Colonic mucosa (tissue), 4 donors: ENCODE measurements at places on chromosomes 1 and 21. TPM values are rescaled to one million over a fixed set of nuclear protein-coding genes. Genes with fewer than 3 reads are reported as not detected.
A peak's percentile ranks its signal among the peaks of the same experiment; 100 is the strongest.

TNFSF18 gene
- not detected for total RNA-seq

PADI4 gene
- not detected for total RNA-seq

DNA sequence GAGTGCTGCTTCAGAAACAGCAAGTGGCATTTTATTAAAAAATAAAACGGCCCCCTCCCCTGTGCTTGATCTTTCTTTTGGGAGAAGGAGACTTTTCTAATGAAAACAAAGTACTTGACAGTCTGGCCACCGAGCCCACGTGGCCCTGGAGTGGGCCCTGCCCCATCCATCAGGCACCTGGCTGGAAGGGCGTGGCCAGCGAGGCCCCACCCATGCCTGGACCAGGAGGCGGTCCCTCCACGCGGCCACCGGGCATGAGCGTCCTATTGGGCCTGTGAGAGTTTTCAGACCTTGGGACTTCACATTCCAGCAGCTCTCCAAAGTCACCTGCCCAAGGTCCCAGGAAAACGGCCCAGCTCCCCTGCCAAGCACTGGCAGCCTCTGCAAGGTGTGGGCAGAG lies 144.7 kb downstream of the CASZ1 start:
- DNase-seq: peak; percentile 44

- DNase-seq: no peak
Observed at GRCh38 chr1:150765296-150765976, at the start of gene CTSS. TSS of gene CTSS (minus strand) at chr1:150765778. CDS start at chr1:150764763, 1,015 bp downstream.

DNA sequence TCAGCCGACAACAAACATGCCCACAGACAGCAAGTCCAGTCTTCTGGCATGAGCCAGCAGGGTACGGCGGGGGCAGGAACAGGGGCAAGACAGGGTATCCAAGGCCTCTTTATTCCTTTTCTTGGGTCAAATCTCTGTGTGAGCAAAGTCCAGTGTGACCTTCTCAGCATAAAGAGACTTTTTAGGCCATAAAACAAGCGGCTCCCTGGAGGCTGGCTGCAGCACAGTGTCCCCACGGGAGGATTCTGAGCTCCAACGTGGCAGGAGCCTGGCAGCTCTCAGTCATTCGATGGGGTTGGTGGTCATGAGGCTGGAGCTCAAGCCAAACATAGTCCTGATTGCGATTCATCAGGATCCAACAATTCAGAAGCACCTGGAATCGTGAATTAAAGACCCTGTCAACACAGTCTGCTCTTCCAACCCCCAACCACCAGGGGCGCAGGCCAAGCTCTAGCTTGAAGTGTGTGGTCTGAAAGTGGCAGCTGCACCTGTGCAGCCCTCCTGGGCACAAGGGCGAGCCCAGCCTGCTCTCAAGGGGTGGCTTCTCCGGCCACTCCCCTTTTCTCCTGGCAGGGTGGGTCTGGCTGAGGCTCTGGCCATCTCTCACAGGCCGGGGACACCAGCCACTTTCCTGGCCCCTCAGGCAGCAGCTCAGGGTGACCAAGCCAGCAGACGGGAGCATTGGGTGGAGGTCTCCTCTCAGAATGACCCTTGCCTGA lies 62.1 kb downstream of the SLC66A1 start:
- no peak for DNase-seq

GRCh38 chr1:224380003-224380402 lies 23.3 kb downstream of the CNIH4 start:
- DNase-seq: no peak

SPRR2G gene
- not detected for total RNA-seq

PPM1J gene
- total RNA-seq: 1.0 TPM

GRCh38 chr1:17161926-17162800 lies 42.8 kb upstream of the PADI1 start:
- no peak for DNase-seq

DNA sequence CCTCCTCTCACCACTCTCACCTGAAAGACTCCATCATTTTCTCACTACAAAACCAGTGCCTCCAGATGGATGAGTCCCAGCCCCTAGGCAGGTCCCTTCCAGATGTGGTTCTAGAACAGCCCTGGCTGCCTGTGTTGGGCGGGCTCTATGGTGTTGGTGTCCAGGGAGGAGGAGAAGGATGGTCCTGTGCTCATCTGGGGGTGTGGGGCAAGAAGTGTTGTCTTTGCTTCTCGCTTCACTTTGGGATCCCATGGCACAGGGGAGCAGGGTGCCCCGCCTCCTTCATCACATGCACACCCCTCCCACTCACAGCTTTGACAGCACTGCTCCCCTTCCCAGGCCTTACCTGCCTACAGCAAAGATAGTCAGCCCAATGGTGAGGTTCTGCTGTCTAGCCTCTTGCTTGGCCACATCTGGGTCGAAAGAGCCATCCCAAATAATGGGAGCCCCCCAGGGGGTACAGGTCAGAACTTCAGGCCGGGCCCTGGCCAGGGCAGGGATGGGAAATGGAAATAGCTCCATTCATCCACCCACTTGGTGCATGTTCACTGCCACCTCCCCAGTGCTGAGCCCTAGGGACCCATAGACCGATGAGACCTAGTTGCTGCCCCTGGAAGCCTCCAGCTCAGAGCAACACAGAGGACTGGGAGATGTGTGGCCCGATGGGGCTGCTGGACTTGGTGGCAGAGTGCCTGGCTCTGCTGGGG lies 9.0 kb downstream of the A3GALT2 start:
- DNase-seq: no peak

DNA sequence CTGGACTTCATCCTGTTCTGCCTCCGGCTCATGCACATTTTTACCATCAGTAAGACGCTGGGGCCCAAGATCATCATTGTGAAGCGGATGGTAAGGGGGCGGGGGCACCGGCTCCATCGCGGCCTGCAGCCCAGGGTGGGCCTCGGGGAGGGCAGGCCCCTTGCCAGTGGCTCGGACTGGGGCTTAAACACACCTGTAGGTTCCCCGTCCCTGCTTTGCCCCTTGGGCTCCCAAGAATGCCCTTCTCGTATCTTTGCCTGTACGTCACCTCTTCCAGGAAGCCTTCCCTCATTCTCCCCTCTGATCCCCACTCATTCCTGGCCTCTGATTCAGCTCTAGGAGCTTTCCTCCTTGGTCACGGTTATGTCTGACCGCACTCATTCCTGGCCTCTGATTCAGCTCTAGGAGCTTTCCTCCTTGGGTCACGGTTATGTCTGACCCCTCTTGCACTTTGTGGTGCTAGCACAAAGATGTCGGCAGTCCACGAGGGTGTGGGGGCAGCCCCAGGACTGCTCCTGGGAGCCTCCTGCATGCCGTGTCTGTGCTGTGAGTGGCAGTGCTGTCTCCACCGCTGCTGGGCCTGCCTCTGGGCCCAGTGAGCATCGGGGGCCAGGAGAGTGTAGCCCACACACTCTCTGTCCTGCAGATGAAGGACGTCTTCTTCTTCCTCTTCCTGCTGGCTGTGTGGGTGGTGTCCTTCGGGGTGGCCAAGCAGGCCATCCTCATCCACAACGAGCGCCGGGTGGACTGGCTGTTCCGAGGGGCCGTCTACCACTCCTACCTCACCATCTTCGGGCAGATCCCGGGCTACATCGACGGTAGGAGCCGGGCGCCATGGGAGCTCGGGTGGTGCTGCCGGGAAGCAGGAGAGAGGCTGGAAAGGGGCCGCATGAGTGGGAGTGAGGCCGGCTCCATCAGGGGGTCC lies 49.1 kb upstream of the LRRC3 start:
- no peak for DNase-seq

DNA sequence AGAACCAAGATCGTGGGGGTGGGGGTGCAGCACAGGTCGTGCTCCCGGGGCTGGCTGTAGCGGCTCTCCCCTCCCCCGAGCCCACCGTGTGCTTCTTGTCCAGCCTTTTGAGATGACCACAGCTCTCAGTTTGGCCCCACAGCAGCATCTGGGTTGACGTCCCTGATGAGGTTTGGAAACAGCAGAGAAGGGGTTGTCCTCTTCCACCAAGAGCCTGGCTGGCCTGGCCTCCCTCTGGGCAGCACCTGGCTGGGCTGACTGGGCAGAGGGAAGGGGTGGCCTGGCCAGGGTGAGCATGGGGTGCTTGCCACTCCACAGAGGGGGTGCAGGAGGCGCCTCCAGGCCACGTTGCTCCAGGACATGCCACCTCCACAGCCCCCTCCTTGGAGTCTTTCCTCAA lies 61.5 kb downstream of the SKI start:
- DNase-seq: no peak

GPR3 gene
- 0.49 TPM for total RNA-seq

DNA sequence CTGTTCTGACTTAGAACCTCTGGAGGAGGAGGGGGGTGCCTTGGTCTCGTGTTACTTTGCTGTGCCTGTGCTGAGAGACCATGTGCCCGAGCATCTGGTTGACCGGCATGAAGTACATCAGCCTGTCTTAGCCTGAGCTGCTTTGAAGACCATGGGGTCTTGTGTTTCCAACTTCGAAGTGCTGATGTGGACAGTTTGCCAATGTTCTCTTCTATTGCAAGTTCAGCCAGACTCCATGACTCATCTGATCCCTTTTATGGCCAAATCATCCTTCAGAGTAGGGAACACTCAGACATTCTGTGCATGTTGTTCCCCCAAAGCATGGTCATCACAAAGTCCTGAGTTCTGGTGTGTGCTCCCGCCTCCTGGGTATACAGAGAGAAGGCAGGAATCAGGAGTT lies 6.0 kb upstream of the PLA2G2C start:
- DNase-seq: no peak

B4GALT3 gene
- 30.3 TPM for total RNA-seq

GRCh38 chr21:44305691-44306090 lies 5.8 kb downstream of the PFKL start:
- DNase-seq: no peak

SYT14 gene
- total RNA-seq: 0.03 TPM

GRCh38 chr1:85339656-85340399 lies 63.4 kb upstream of the BCL10 start:
- DNase-seq: no peak

RAB7B gene
- total RNA-seq: 1.2 TPM

DNA sequence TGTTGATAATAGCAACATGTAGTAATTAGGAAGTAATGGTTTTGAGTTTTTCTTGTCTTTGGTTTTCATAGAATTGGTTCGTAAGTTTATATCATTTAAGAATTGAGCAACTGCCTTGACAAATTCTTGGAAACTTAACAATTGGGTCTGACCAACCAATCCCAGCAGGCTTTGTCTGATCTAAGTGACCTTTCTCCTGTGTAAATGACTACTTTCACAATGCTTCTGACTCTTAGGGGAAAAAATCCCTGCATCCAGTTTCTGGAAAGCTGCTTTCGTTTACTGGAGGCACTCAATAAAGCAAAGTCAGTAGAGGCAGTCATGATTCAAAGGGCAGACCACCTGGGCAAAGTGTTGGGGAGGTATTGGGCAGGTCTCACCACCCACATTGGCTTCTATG lies 303.6 kb upstream of the FAM78B start:
- DNase-seq: no peak

B3GALT5 gene
- total RNA-seq: 114 TPM

MDM4 gene
- 43.7 TPM for total RNA-seq

SYTL1 gene
- total RNA-seq: 17.4 TPM

DMRTA2 gene
- not detected for total RNA-seq

GRCh38 chr1:226639631-226640061 lies 91.1 kb downstream of the STUM start:
- no peak for DNase-seq

DNA sequence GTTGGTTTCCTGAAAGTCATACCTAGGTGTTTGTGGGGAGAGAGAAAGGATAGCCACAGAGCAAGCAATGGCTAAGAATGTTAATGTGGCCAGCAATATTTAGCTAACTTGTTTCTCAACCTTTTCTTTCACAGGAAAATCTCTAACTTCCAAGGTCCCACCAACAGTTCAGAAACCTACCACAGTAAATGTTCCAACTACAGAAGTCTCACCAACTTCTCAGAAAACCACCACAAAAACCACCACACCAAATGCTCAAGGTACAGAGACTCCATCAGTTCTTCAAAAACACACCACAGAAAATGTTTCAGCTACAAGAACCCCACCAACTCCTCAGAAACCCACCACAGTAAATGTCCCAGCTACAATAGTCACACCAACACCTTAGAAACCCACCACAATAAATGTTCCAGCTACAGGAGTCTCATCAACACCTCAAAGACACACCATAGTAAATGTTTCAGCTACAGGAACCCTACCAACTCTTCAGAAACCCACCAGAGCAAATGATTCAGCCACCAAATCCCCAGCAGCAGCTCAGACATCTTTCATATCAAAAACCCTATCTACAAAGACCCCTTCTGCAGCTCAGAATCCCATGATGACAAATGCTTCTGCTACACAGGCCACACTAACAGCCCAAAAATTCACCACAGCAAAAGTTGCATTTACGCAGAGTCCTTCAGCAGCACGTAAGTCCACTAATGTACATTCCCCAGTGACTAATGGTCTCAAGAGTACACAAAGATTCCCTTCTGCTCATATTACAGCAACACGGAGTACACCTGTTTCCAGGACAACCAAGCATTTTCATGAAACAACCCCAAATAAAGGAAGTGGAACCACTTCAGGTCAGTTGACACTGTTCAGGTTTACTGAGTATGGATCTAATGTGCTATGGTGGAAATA lies 15.3 kb downstream of the CD55 start:
- DNase-seq: no peak

DNA sequence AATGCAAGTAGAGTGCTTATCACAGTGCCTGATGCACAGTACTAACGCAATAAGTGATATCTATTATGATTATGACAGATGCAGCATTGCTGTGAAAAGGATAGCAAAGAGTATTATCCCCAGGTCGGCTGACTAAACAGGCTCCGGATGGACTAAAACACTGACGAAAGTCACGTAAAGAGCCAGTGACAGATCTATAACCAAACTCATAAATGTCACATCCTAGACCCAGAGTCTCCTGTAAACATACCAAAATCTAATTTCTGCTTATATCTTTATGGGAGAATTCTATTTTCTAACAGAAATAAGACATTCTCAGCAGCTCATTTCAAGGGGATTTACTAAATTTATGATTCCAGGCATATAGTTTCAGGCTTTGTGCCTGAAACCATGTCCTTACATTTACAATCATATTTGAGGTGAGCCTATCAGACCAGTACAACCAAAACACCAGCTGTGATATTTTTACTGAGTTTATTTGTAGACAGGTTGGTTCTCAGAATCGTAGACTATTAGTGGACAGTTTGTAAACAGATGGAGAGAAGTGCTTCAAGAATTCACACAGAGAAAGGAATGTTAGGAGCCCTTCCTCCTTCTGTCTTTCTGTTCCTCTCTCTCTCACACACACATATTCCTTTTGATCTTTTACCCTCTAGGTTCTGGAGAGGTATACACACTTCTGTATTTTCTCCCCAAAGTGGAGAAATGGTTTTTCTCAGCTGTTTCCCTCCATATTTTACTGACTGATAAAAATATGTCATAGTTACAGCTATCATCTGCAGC lies 52.4 kb upstream of the WDR26 start:
- no peak for DNase-seq

DNA sequence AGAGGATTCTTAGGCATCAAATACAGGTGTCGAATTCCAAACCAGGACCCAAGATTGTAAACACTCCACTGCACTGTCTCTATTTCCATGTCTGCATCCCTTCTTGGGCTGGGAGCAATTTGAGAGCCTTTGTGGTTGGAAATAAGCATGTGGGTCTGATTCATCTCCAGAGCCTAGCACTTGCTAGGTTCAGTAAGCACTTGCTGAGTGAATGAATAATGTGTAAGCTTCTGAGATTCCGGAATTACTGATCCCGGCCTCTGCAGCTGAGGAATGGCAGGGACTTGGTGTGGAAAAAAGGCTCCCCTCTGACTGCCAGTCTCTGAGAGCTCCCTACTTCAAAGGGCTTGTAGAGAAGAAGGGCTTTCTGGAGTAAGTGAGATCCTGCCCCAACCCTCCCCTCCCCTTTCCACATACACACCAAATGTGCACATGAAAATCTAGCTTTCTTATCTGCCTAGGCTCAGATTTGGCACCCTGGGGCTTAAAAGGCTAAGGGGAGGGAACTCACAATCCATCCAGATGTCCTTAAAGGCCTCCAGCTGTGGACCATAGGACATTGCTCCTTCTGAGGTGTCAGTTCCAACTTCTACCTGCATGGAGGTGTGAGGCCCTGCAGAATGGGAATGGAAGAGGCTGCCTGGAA lies 39.6 kb upstream of the TRABD2B start:
- DNase-seq: no peak
